Stimulated activated CD4-positive, alpha-beta T cell treated with anti-CD3 and anti-CD28 coated beads, Interleukin-1b, Interleukin-23, amount 100 ng/mL, for 1 hour (primary cell): ENCODE measurements at places on chromosomes 16 and 17.

- no peak for DNase-seq
Observed at GRCh38 chr17:79947351-79948031, 88.2 kb downstream of the TBC1D16 start.

DNA sequence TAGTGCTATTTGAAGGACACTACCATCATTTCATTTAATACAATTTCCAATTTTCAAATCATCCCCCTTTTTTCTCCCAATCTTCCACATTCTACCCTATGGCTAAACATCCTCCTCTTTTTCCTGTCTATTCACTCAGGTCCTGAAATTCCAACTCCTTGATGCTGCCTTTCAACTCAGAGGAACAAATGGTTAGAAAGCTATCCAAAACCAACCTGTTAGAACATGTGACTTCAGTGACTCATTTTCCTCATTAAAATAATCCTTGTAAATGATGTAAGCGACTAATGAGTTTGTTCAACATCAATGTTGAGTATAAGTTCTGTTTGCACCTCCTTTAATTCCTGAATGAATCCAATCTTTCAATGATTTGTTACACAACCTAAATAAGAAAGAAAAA is 5.5 kb downstream of the PSMD12 start:
- DNase-seq: no peak

GRCh38 chr17:78568494-78569115 is 8.6 kb downstream of the DNAH17 start:
- no peak for DNase-seq

DNA sequence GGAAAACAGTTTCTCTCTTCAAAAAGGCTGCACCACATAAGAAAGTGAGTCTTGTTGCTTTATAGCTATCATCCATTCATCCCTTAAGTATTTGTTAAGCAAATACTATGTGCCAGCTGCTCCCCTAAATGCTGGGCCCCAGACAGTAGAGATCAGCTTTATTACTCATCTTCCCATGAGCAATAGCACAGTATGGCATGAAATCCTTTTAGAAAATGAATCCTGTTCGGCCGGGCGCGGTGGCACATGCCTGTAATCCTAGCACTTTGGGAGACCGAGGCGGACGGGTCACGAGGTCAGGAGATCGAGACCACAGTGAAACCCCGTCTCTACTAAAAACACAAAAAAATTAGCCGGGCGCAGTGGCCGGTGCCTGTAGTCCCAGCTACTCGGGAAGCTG is 99.5 kb downstream of the MYO1D start:
- DNase-seq: no peak

GRCh38 chr16:71854369-71854948 is 8.7 kb downstream of the ATXN1L start:
- no peak for DNase-seq

DNA sequence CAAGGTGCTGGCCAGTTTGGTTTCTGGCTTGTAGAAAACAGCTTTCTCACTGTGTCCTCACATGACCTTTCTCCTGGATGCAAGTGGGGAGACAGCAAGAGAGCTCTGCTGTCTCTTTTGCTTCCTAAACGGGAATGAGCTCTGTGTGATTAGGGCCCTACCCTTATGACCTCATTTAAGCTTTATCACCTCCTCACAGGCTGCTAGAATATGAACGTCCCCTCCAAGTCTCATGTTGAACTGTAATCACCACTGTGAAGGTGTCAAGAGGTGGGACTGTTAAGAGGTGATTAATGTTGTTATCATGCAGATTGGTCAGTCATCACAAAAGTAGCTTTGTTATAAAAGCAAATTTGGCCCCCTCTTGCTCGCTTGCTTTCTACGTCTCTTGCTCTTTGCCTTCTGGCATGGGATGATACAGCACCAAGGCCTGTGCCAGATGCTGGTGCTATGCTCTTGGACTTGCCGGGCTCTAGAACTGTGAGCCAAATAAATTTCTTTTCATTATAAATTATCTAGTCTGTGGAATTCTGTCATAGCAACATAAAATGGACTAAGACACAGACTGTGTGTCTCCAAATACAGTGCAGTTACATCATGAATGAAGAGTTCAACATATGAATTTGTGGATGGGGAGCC is 14.8 kb upstream of the POLR3E start:
- no peak for DNase-seq

GRCh38 chr16:17437127-17437720 is 33.5 kb downstream of the XYLT1 start:
- no peak for DNase-seq

DNA sequence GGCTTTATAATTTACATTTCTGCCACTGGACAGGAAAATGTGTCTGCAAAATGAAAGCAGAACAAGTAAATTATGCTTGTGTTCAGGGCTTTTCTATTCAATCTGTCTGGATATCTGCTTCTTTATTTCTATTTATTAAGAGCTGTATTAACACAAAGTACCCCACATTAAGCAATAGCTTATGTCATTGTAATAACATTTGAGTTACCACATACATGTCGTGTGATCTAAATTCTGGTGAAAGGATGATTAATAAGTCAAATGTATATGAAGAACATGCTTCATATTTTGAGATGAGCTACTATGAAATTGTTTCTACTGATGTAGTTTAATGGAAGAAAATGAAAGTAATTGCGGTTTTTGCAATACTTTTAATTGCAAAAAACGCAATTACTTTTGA is 238.2 kb downstream of the KCNJ2 start:
- DNase-seq: no peak

DNA sequence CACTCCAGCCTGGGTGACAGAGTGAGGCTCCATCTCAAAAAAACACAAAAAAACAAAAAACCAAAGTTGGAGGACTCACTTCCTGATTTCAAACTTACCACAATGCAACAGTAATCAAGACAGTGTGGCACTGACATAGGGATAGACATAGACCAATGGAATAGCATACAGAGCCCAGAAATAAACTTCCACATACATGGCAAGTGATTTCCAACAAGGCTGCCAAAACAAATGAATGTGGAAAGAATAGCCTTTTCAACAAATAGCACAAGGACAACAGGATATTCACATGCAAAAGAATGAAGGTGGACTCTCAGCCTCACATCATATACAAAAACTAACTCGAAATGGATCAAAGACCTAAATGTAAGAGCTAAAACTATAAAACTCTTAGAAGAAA is 36.8 kb upstream of the RASD1 start:
- no peak for DNase-seq

GRCh38 chr17:80287806-80288567 is 27.3 kb downstream of the RNF213 start:
- no peak for DNase-seq

DNA sequence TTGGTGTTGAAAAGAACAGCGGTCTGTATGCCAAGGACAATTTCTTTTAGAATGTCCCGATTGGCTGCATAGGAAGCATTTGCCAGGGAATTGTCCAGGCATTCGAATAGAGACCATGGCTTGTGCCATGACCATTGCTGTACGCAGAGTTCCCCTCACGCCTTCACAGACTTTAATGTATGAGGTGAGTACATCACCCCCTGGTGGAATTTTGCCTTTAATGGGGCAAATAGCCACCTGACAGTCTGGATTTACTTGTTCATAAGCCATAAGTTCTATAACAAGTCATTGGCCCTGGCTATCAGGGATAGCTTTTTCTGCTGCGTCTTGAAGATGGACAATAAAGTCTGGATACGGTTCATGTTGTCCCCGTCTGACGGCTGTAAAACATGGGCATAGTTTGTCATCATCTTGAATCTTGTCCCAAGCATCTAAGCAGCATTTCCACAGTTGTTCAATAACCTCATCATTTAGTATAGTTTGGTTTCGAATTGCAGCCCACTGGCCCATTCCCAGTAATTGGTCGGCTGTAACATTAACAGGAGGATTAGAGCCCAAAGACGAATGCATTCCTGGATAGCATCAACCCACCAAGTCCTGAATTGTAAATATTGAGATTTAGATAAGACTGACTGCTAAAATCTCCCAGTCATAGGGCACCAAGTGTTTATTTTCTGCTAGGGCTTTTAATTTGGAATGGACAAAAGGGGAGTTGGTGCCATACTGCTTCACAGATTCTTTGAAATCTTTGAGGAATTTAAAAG is 67.7 kb upstream of the ARL4D start:
- no peak for DNase-seq

GRCh38 chr16:61289141-61289540 is 747.1 kb downstream of the CDH8 start:
- no peak for DNase-seq

DNA sequence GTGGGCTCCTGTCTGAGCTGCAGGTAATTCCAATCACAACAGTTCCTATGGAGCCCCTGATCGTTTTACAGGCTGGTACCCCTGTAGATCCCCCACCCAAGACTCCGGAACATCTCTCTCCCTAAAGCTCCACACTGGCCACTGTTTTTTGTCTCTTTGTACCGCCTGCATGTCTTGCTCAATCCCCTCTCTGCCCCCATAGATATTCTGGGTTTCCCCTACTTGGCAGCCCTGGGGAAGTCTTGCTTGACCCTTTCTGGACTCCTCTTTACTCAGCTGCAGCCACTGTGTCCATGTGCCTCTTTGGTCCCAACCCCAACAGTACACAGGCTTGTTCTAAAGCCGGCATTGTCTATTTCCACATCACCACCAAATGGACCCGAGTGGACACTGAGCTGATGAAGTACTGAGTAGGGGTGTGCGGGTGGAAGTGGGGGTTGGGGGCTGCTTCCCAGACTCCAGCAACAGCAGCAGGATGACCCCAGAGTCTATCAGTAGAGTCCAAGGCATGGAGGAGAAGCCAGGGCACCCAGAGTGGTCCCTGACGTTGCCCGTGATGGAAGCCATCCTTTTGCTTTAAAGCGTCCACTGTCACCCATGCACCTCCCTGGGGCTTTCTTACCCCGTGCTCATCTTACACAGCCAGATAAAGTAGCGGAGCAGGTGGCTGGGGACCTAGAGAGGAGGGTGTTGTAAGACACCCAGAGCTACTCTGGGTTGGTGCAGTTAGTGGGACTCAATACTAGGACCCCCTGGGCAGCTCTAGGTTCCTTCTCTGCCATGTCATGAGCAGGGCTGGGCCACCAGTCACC is 6.4 kb downstream of the CD300LB start:
- no peak for DNase-seq

DNA sequence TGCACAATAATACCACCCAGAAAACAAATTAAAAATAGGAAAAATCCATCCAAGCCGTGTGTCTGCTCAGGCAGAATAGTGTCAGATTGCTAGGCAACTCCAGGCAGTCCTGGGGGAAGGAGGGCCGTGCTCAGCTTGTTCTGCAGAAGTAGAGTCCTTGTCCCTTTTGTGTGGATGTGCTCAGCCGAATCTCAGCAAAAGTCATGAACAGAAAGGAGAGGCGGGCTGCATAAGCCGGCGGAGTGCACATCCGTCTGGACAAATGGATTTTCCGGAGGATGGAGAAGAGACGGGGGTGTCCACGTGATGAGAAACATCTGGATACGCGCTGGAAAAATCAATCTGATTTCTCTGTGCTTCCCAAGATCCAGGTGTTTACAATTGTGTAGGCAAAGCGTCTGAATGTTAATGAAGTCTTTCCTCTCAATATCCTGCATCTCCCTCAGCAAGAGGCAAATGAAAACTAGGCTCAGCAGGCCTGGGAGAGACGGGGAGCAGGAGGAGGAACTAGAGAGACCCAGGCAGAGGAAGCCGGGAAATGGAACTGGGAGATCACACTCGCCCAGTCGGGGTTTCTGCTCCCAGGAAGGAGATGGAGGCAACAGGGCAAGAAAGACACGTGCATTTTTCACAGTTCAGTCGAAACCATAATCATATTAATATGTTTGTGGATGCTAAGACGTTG is 7.7 kb upstream of the RBFOX3 start:
- no peak for DNase-seq

DNA sequence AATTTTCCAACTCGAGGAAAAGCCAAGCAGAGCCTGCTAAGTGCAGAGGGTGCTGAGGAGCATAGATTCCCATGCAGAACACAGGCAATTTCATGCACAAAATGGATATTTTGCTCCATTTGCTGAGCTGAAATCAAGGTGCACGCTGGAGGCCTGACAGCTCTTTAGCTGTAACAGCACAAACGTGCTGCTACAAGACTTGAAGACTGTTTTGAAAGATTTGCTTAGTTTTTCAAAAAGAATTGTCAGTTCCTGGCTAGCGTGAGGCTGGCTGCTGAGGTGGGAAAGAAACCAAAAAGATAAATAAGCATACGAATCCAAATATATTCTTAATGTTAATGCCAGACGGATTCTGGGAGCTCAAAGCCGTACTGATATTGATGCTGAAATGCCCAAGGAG is 309.0 kb upstream of the MAF start:
- no peak for DNase-seq

DNA sequence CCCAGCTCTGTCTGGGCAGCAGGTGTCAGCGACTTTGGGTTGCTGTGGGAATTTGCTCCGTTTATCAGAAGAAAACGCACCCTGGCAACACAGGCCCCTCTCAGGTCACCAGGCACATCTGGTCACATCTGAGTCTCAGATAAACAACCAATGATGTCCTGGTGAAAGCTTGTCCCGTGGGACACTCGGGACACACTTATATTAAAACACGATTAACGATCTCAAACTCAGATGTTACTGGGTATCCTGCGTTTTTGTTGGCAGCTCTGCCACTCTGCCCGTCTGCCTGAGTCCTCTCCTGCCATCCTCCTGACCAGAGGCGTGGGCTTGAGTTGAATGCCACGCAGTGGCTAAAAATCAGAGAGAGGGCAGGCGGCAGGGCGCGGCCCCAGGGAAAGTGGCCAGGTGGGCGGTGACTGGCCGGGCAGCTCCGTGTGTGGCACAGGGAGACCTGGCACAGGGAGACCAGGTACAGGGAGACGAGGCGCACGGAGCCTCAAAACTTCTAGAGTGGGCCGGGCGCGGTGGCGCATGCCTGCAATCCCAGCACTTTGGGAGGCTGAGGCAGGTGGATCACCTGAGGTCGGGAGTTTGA is 2.1 kb downstream of the SECTM1 start:
- DNase-seq: no peak

DNA sequence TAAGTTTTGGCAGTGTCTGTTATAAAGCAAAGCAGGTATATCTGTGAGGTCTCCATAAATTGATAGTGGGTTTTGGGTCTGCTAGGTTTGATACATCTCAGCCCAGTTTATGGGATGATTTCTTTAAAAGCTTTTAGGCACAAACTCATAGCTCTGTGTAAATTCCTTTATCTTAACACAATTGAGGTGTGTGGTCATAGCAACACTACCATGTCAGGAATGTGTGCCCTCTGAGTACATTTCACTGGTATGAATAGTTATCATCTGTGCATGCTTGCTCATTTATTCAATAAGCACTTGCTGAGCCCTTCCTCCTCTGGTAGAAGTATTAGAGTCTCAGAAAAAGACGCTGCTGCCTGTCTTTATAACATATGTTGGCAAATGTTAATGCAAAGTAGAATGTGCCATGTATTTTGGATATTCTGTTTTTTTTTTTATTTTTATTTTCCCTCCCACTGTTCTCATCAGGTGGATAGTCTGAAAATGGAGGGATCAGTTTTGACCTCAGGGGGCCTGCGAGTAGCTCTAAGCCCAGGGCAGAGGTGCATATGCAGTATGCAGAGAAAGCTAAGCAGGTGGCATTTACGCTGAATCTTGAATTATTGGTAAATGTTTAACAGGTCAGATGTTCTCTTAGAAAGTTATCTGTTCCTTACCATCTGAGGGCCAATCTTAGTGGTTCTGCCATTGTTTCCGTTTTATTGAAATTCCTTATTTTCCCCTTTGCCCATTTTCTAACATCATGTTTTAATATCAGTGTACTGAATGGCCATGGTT is 90.7 kb downstream of the WNT3 start:
- no peak for DNase-seq

GRCh38 chr17:72714357-72714966 is 378.0 kb downstream of the SLC39A11 start:
- DNase-seq: no peak
